Astrocyte of the spinal cord (primary cell): ENCODE measurements at places on chromosomes 12 and 14.

GRCh38 chr14:20803223-20803622 is 579 bp upstream of the RNASE1 start:
- DNase-seq, result no peak

DNA sequence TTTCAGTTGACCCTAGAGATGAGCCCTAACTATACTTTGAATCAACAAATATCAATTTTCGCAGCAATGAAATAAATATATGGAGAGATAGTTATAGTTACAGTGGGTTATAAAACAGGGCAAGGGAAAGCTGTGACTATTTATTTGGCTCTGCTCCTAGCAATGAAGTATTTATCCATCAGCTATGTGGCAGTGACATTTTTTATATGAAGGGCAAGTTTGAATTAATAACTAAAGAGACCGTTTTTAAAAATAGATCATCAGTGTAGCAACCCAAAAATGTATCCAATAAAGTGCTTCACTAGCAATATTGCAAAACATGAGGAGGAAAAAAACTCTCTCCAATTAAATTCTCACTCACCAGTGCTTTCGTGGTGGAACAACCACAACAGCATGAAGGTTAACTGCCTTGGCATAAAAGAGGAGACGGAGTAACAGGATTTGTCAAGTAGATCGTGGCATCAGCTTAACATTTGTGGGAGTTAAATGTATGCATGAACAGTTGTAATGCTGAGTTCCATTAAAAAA is 58.1 kb upstream of the NUDT4 start:
- no peak for DNase-seq

DNA sequence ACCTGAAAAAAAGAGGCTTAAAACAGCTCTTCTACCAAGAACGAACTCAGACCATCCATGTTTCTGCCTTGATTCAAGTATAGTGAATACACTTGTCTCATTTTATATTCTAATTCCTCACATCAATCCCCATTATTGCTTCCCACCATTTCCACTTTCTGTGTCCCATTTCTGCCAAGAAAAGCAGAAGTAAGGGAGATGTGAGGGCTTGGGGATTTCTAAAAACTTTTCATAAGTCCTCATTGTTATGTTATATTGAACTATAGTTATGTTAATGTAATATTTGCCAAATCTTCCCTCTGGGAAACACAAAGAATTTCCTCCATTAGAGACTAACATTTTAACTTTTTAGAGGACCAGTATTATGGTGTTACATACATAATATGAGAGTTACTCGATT is 48.2 kb upstream of the PSMA6 start:
- no peak for DNase-seq

DNA sequence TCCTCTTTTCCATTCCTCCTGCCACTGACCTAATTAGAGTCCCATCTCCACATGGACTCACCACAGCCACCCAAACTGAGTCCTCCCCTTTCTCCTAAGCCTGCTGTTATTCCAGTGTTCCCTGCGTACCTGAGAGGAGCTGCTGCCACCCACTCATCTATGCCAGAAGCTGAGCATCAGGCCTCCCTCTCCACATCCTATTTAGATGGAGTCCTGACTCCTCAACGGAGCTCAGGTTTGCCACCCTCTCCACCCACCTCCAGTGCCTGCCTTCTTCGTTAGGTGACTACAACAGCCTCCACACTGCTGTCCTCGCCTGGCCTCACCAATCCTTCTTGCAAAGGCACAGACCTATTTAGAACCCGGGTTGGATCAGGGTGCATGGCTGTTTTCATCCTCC is 15.2 kb upstream of the ABHD12B start:
- no peak for DNase-seq

- DNase-seq, result peak; percentile 31
Measured at GRCh38 chr12:102631274-102631673, 150.9 kb upstream of the IGF1 start.

GRCh38 chr12:34393821-34394150 is 371.5 kb downstream of the ALG10 start:
- no peak for DNase-seq

GRCh38 chr14:25090256-25090655 is 40.3 kb upstream of the STXBP6 start:
- no peak for DNase-seq

DNA sequence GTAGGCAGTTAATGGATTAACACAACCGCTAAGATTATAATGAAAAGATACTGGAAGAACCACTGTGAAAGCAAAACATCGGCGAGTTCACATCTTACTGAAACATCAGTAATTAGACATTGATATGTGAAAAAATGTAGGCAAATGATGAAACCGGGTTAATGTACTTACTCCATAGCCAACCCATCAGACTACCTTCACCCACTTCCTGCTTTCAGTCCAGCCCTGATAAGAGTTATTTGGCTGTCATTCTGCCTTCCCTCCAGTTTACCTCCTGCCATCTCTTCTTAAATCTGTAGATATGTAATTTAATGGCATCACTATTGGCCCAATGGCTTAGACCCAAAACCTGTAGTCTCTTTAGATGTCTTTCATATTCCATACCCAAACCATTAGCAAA is 46.0 kb upstream of the LGR5 start:
- DNase-seq, result no peak

- DNase-seq, result no peak
Measured at GRCh38 chr12:55972456-55972855, 1.4 kb upstream of the RAB5B start.

DNA sequence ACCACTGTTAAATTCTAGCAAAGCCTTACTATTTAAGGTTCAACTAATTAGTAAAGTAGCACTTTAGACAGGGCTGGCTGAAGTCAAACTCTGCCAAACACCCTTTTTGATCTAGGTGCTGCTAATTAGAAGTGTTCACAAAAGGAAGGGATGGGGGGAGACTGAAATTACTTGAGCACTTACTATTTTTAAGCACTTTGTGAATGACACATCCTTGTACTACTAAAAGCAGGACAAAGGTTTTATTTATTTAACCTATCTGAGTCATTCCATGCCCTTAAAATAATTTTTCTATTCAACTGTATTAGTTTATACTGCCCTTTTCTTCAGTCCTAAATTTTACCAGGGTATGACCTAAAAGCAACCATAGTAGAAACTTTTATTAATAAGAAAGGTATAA is 20.1 kb downstream of the MBIP start:
- peak; percentile 10 for DNase-seq

DNA sequence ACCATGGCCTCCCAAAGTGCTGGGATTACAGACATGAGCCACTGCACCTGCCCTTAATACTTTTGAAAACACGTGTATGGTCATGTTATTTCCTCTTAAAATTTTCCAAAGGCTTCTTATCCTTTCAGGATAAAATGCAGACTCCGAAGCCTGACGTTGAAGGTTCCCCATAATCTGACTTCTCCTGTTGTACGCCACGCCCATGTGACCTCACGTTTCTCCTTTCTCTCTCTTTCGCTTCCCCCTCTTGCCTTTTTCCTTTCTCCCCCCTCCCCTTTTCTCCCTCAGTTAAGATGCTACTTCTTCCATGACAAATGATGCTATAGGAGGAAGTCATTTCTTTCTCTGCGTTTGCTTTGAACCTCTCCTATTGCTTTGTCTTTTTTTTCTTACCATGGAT is 266.0 kb downstream of the FBXL14 start:
- DNase-seq, result no peak
